ENCODE measurements at places on chromosomes 2 and 18.

DNA sequence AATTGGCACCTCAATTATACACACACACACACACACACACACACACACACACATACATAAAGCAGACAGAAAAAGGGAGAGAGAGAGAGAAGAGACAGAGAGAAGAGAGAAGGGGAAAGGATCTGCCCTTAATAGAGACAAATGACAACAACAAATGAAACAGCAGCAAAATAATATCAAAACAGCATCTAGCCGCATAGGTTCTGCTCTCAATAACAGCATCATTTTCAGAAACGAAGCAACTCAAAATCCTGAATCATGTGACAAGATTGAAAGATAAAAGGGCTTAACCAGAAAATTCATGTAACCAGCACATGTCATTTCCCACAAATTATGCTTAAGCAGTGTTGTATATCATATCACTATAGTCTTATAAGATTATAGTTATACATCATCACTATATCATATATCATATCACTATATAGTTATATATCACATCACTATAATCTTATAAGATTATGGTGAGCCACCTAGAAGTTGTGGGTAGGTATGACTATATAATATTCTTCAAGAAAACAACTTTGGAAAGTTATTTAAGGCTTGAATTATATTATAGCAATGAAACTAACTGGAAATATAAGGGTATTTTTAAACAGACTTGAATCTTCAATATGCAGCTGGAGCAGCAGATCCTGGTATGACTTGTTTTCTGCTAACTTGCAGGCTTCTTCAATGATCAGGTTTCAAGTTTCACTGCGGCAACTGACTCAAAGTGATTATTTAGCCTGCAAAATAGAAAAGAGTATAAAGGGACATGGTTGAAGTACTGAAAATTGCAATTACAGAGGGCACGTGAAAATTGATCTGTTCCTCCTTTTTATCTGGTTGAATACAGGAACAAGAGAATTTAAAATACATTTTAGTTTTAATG, 16.1 kb upstream of the VPS54 start:
- DNase-seq, result no peak

DNA sequence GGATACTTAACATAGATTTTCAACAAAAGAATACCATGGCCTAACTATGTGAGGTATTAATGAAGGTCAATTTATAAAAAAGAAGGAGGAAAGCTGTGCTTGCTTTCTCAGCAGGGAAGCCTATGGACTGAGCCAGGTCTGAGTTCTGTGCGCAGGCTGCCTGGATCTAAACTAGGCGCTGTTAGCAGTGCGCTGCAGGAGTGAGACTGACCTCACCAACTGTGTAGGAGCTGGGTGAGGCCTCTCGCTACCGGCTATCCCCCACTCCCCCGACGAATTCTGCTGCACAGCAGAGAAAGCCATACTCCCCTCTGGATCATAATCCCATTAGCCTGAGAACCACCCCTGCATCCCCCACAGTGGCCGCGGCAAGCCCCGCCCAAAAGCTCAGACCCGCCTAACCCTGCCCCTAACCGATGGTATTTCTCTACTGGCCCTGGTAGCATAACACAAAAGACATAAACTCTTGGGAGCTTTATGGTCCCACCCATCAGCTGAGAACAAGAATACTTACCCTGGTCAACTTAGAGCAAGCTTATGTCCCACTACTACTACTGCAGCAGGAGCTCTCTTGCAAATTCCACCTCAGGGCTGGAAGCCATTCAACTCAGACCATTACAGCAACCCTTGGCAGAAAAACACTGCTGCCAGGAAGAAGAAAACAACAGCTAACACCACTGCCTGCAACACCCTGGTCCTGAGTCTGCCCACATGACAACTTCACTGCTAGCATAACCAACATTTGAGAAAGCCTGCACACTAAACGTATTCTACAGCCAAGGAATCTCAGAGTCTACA, 28.0 kb downstream of the SULT1C2 start:
- no peak for DNase-seq

DNA sequence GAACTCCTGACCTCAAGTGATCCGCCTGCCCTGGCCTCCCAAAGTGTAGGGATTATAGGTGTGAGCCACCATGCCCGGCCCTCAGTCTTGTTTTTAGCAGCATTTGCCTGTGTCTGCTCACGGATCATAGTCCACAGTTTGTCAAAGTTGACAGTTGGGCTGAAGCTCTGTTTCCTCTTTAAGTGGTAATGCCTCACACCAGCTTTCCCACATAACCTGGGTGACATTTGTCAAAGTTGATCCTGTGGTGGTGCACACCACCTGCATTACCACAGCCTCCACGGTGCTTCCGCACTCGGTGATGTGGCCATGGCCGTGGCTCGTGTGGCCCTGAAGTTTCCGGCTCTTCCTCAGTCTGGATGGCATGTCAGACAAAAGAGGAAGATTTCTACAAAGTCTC, 27.1 kb downstream of the RAB31 start:
- DNase-seq, result no peak

DNA sequence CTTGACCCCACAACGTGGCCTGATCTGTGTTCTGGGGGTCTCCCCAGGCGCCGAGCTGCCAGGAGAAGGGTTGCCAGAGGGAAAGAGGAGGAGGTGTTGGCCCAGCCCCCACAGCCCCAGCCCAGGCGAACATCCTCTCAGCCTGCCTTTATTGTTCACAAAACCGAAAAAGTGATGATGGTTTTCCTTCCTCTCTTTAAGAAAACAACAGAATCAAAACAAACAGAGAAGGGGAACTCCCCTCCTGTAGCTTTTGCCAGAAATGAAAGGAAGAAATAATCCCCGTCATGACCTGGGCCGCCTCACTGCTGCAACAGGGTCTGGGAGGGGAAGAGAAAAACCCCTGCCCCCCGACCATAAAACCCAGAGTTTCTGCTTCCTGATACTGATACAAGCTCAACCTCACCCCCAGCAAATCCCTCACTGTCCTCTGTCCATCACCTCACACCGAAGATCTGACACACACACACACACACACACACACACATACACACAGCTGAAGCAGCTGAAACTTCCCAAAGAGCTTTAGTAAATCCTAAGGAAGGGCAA, 52.0 kb downstream of the ZFP36L2 start:
- no peak for DNase-seq

GRCh38 chr2:2570360-2570759, 239.3 kb upstream of the MYT1L start:
- no peak for DNase-seq

- no peak for DNase-seq
Measured at GRCh38 chr18:25282896-25283703, 68.9 kb downstream of the ZNF521 start.

DNA sequence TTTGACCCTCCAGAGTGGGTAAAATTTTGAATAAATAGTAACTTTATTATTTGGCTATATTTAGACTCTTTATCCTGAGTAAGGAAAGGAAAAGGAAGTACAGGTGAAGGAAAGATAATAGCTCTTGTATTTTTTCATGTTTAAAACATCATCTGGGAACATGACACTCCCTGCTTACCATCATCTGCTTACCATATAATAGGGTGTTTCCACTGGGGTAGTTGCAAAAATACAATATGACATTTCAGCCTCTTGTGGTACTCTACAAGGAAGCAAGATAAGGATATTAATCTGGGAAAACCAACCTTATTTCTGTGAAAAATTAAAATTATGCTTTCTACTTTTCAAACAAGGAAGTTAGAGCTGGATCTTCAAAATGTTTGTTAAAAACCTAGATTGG, 9.9 kb downstream of the RELCH start:
- DNase-seq, result no peak

GRCh38 chr2:130337735-130338325, 4.9 kb upstream of the IMP4 start:
- DNase-seq, result no peak

DNA sequence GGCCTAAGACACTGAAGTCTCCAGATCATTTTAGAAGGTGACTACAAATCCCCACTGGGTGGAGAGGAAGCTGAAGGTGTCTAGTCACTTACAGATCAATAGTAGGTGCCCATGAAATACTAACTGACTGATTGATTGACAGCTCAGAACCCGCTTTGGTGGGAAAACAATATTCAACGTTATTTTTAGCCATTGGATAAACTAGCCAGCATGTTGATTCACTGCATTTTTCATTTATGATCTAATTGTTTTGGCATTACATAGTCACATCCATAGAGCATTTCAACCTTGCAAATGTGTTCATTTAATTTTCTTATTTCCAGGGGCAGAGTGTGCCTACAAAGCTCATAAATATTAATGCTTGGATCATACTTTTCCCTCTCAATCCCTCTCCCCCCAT, 162.3 kb downstream of the MREG start:
- DNase-seq, result no peak

DNA sequence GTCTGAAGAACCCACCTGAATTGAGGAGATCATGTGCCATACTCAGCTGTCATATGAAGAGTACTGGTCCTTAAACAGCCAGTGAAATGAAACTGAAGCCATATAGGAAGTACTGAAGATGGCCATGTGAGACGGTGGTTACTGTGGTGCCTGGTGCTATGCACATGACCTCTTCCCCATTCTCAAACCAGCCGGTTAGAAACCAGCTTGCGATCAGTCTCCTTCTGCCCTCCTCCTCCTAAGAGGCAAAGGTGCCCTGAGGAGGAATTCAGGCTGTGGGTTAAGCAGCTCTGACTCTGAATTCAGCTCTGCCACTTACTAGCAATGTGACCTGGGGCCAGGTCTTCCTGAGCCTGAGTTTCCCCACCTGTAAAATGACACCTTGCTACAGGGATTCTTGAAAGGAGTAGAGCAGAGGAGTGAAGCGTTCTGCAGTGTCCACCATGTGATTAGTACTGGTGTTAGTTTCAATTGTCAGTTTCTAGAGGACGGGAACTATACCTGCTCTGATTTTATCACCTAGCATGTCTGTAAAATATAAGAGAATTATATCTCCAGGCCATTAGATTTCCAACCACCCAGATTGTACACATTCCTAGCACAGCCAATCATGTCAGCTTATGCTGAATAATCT, 5.1 kb downstream of the FECH start:
- no peak for DNase-seq

GRCh38 chr2:189164746-189165145, 14.8 kb downstream of the COL5A2 start:
- DNase-seq, result no peak

DNA sequence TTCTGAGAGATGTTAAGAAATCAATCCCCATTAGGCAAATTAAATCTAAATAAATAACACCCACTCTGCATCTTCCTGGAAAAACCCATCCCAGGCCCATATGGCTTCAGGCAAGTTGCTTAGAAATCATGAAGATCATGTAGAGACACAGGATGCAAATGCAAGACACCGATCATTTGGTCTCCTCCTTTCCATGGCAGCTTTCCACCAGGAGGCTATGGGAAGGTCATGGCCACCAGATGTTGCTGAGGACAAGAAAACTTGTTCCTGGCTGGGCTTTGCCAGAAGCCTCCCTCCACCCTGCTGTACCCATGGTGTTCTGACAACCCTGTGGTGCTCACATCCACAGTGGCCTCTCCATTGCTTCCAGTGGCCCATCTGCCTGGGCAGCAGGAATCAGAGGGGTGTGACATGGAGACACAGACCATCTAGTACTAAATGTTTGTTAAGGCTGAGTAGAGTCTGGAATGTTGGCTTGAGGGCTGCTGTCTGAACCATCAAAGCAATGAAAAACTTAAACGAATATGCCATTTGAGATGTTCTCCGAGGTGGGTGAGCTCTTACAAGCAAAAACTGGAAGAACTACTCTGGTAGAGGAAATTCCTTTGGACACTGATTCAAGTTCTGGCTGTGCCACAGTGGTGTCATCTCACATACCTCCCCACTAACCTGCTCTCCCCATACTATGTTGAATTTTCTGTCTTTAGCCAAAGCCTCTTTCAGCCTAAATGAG, 293.2 kb downstream of the TNS1 start:
- no peak for DNase-seq

- DNase-seq, result no peak
Measured at GRCh38 chr18:57984490-57985115, 59.4 kb upstream of the NEDD4L start.

DNA sequence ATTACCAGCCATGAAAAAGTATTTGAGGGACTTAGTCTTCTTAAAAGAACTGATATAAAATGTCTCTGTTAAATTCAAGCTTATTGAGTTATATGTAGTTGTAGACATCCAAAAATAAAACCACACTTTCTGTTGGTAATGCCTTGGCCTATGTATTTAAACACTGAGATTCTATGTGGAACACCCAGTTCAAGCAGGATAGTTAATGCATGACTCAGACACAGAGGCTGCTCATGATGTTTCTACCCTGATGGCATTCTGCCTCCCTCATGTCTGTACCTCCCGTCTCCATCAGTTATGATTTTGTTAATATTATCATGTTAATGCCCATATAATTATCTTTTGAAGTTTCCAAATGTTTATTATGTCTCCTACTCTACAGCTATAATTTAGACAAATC, 164.5 kb downstream of the XIRP2 start:
- no peak for DNase-seq

GRCh38 chr2:57886161-57886786, 160.3 kb upstream of the VRK2 start:
- no peak for DNase-seq

- no peak for DNase-seq
Measured at GRCh38 chr2:196504788-196505187, 134.7 kb upstream of the CCDC150 start.

- no peak for DNase-seq
Measured at GRCh38 chr2:99987160-99987559, 155.2 kb downstream of the AFF3 start.

GRCh38 chr2:144708626-144709025, 188.7 kb upstream of the ZEB2 start:
- peak; percentile 30 for DNase-seq

GRCh38 chr2:223389624-223390023, 212.5 kb downstream of the SCG2 start:
- DNase-seq, result no peak

- DNase-seq, result no peak
Measured at GRCh38 chr2:196275646-196276352, 104.4 kb upstream of the STK17B start.

DNA sequence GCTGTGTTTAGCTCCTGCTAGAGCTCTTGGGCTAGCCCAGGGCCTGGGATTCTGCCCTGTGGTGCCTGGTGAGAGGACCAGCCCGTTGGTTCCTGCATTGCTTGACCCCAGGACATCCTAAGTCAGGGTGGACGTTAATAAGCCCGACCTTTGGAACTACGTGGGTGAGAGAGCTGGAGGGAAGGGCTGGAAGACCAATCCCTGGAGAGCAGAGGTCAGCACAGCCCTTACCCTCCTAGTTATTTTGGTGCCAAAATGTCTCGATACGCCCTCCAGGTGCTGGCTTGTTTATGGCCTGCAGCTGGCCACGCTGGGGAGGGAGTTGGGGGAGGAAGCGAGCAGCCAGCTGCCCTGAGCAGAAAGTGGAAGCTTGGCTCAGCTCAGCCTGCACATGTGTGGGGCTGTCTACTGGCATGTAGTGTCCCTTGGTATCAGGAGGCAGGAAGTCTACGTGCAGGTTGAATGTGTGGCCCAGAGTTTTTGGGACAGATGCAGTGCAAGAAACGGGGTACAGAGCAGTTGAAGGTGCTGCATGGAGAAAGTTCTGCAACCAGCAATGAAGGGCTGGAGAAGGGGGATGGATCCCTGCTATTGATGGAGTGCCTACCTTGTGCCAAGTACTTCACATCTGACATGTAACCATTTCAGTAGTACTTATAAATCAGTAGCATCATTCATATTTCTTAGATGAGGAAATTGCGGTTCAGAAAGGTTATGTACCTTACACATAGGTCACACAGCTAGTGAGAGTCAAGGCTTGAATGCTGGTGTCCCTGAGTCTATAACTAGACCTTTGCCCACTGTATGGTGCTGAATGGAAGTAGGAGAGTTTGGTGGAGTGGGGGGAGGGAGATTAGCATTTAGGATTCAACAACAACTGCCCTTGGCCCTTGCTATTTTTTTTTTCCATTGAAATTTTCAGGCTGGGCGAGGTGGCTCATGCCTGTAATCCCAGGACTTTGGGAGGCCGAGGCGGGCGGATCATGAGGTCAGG, 5.0 kb upstream of the DGKD start:
- DNase-seq, result peak; percentile 50

- DNase-seq, result no peak
Measured at GRCh38 chr2:65485839-65486238, 53.4 kb upstream of the SPRED2 start.
